Upper lobe of right lung (tissue), 1 donor: ENCODE measurements at places on chromosomes 12 and 14. TPM values are rescaled to one million over a fixed set of nuclear protein-coding genes. Genes with fewer than 3 reads are reported as not detected.

Gene GYS2
- total RNA-seq, result not detected

- DNase-seq, result no peak
These were observed 660 bp upstream of the MCRS1 start for GRCh38 chr12:49568442-49569162.

GRCh38 chr14:34582117-34582680, 42.7 kb upstream of the EAPP start:
- peak; percentile 30 for DNase-seq

DNA sequence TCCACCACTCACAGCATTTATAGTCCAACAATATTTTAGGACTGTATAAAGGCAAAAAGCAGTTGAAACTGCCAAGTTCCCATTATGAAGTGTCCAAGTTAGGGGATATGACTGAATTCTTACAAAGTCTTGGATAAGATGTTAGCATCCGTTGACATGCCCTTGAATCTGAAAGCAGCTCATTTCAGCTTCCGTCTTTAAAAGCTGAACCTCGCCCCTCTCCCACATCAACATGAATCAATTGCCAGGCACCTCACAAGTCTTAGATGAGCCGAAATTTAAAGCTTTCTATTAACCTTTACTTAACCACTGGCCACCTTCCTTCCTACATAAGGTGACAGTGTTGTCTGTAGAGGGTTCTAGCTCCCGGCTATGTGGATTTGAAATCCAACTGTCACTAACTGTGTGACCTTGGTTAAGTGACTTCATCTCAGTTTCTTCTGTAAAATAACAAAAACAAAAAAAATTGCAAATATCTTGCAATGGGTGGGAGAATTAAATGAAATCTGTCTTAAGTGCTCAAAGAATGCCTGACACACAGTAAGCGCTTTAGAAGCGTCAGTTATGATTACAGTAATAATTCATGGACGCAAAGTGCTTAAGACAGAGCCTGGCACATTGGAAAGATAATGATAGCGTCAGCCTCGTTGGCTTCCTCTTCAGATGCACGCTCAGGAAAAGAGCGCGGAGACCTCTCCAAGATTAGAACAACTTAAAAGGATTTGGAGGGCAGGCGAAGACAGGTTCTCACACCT, 1.2 kb downstream of the PPP1CC start:
- DNase-seq, result no peak

Gene KLRC2
- 2.8 TPM for total RNA-seq

- no peak for DNase-seq
These were observed 20.0 kb upstream of the KITLG start for GRCh38 chr12:88600272-88600671.

Gene SLCO1C1
- 0.96 TPM for total RNA-seq

DNA sequence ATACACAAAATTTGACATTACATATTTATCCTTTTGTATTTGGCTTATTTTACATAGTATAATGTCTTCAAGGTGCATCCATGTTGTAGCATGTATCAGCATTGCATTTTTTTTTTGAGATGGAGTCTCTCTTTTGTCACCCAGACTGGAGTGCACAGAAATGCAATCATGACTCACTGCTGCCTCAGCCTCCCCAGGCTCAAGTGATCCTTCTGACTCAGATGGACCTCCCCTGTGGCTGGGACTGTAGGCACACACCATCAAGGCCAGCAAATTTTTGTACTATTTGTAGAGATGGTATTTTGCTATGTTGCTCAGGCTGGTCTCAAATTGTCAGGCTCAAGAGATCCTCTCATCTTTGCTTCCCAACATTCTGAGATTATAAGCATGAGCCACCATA, 214.4 kb upstream of the ALG10B start:
- DNase-seq, result no peak

GRCh38 chr12:43540470-43540869, 11.5 kb downstream of the ADAMTS20 start:
- no peak for DNase-seq

- no peak for DNase-seq
These were observed 4.7 kb downstream of the DDN start for GRCh38 chr12:48994224-48995085.

DNA sequence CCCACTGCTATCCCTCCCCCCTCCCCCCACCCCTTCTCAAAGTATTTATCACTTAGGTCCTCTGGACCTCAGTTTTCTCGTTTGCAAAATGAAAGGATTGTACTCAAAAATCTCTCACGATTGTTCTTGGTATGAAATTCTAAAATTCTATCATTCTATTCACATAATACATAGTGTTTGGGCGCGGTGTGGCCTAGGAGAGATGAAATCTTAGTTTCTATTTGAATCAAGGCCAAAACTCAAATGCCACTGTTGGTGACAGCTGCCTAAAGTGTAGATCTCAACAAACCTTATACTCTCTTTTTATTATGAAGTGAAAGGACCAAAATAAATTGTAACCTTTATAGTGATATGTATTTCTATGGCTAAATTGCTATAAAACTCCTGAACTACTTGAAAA, 23.7 kb upstream of the YAF2 start:
- no peak for DNase-seq

DNA sequence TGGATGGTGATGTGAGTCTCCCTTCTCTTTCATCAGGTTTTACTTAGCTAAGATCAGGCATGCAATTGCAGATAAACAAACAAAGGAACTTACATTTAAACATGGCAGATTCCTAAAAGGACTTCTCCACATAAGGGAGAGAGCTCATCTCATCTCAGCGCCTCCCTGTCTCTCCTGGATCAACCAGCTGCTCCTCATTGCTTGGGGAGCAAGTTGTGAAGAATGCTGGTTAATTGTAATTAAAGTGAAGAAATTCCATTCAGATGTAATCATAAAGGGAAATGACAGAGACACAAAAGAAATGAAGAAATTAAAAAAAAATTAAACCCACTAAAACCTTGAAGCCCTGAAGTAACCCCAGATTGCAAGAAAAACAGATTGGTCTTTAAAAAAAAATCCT, 104.4 kb upstream of the DIO2 start:
- no peak for DNase-seq

DNA sequence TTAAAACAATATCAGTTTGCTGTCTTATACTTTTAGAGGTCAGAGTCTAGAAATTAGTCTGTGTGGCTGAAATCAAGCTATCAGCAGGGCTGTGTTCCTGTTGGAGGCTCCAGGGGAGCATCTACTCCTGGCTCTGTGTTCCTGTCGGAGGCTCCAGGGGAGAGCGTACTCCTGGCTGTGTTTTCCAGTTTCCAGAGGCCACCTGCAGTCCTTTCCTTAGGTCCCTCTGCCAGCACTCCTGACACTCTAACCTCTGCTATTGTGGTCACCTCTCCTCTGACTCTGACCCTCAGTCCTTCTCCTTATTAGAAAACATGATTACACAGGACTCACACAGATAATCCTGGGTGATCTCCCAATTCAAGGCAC, 1140.7 kb upstream of the TMEM132C start:
- DNase-seq, result no peak

GRCh38 chr14:89078021-89078795, 253.8 kb downstream of the TTC8 start:
- DNase-seq, result no peak

Gene DPF3
- total RNA-seq, result 0.90 TPM

DNA sequence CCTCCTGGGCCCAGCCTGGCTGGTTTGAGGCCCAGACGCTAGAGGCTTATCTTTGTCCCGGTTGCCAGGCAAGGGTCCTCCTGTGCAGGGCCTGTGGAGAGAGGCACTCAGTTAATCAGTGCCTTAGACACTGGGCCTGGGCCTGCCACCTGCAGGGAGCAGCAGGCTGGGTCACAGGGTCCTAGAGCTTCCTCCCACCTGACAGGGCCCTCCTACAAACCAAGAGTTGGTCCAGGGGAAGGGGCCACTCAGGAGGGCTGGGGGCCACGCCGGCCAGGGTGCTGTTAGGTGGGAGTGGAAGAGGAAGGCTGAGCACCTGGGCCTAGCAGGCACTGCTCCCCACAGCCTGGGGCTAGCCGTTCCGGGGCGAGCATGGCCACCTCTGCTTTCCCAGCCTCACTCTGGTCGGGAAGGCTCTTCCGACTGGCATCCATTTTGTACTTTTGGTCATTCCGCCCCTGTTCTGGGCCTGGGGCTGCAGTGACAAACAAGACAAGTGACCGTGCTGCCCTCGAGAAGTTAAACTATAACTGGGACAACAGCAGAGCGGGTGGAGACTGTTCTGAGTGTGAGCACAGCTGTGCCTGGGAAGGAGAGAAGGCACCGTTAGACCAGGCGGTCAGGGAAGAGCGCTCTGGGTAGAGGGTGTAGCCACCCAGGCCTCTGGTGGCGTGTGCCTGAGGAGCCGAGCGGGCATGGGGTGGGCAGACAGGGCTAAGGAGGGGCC, 27.2 kb downstream of the FBRSL1 start:
- no peak for DNase-seq

Gene RD3L
- total RNA-seq, result not detected

- DNase-seq, result no peak
These were observed 6.3 kb downstream of the PPM1H start for GRCh38 chr12:62928632-62929031.

Gene IL23A
- 0.81 TPM for total RNA-seq

Gene CFAP251
- 2.5 TPM for total RNA-seq

- DNase-seq, result no peak
These were observed 118.7 kb downstream of the KSR2 start for GRCh38 chr12:117850048-117850447.

DNA sequence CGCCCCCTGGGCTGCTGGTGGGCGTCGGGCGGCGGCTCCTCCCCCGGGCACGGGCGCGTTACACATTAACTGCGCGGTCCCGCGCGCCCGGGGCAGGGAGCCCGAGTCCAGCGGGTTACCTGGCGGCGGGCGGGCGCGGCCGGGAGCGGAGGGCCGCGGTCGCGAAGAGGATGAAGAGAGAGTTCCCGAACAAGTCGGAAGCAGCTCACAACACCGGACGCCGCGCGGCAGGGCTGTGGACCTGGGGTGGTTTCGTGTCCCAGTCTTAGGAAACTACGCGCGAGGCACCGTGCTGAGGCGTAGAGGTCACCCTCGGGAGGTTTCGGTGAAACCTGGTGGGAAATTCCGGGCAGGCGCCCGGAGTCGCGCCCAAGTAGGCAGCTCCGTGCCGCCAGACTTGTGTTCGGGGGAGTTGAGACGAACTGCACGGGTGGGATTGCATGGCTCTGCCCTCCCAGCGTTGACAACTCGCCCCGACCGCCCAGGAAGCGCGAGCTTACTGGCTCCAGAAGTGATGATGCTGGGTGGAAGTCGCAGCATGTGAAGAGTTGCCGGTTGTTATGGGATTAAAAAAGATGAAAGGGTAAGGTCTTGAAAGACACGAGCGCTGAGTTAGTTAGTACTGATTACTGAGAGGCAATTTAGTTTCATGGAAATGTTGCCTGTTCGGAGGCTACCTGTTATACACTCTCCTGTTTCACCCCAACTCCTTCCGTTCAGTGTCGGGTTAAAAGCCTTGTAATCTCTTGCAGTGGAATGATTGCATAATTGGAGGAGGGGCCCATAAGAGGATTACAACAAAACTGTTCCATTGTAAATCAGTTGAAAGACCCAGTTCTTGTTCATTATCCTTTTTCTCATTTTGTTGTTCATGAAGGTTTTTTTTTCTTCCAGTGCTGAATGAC, 879 bp downstream of the RAB3IP start:
- peak; percentile 85 for DNase-seq

Gene CCDC60
- not detected for total RNA-seq

GRCh38 chr14:96478119-96478518, 24.1 kb upstream of the PAPOLA start:
- DNase-seq, result no peak

GRCh38 chr12:75882421-75882820, 149.2 kb downstream of the PHLDA1 start:
- no peak for DNase-seq

DNA sequence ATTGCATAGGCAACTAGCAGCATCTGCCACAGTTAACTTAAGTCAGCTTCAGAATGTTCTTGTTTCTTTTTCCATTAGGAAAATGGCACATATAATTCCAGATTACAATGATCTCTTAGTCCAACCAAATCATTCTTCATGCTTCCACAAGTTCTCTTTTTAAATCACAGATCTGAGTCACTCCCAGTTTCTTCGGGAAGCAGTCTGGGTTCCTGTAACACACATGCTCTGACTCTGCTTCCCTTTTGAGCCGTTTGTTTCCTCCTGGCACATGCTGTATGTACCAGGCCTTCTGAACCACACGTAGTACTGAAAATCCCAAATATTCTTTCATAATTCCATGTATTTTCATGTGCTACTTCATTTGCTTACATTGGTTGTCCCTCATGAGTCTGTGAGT, 388.8 kb upstream of the PDE3A start:
- no peak for DNase-seq

DNA sequence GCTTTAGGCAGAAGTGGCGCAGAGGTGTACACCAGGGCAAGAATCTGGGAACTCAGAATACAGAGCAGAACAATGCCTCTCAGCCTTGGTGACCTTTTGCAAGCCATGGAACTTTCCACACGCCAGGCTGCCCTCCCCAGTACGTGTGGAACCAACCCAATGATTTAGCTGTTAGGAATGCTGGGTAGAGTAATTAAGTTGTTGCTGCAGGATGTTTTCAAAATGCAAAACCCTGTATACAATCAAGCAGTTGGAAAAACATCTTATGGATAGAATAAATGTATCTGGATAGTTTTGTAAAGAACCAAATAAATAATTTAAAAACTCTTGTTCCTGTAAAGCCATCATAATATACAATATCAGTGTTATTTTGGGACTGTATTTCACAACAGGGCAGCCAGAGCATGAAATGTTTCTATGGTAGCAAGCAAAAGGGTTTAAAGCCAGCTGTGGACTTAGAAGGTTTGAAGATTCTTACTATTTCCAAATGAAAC, 19.4 kb downstream of the PPP1R36 start:
- no peak for DNase-seq

Gene PGF
- total RNA-seq, result 4.7 TPM

Gene COX8C
- not detected for total RNA-seq

DNA sequence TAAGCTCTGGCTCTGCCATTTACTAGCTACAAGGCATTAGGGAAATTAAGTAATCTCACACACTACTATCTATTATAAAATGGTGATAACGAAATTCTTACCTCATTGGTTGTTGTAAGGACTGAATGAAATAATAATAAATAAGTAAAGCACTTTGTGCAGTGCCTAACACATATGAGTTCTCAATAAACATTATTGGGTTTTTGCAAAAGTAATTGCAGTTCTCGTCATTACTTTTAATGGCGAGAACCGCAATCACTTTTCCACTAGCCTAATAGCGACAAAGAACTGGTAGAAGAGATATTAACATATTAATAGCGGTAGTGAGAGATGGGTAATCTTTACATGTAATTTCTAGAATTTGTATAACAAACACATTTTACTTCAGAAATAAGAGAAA, 9.2 kb downstream of the KRT77 start:
- no peak for DNase-seq

Gene CLEC1B
- total RNA-seq, result not detected

DNA sequence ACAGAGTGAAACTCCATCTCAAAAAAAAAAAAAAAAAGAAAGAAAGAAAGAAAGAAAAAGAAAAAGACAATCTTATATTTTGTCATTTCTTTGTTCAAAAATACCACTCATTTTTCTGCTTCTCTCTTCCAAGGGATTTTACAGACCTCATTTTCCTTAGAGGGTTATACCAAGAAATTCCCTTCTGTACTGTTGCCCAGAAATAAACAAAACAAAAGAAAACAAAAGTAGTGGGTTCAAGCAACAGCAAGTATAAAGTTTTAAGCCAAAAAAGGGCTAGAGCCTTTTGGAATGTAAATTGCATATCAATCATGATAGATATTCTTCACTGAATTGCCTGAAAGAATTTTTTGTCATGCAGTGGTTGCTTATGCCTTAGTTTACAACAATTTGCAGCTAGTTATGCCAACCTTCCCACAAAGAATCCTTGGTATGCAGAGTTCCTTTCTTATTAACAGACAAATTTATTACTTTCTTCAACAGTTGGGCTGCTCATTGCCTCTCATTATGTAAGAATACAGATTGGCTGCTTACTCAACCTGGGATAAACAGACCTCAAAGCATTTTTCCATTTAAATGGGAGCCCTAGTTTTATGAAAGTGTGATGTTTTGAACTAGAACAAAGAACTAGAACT, 129.1 kb upstream of the PPFIA2 start:
- no peak for DNase-seq
